ENCODE measurements at places on chromosomes 6 and 20.

- no peak for DNase-seq
These were observed 11.3 kb downstream of the GABRR1 start for GRCh38 chr6:89205819-89206218.

- DNase-seq, result no peak
These were observed 159.3 kb downstream of the PREX1 start for GRCh38 chr20:48668451-48668946.

DNA sequence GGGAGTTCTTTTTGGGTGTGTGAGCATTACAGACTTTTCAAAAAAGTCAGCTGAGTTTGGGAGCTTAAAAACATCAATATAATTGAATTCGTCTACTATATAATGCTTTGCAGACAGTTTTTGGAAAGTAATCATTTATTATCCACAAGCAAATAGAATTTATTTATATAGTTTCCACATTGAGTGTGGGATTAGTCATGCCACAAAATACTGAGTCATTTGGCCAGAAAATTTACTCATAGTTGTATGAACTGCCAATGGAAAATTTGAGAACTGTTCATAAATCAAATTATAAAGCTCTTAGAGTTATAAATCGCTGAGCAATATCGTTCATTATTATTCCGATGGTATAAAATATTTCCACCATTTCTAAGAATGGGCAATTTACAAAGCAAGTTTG lies 5.0 kb downstream of the BEND6 start:
- DNase-seq, result no peak

GRCh38 chr6:16327777-16328325 lies 89.5 kb downstream of the GMPR start:
- DNase-seq, result no peak
